ENCODE measurements at places on chromosomes 11 and 22.

GRCh38 chr11:29336727-29337575 is 679.9 kb downstream of the KCNA4 start:
- DNase-seq: peak; percentile 92

DNA sequence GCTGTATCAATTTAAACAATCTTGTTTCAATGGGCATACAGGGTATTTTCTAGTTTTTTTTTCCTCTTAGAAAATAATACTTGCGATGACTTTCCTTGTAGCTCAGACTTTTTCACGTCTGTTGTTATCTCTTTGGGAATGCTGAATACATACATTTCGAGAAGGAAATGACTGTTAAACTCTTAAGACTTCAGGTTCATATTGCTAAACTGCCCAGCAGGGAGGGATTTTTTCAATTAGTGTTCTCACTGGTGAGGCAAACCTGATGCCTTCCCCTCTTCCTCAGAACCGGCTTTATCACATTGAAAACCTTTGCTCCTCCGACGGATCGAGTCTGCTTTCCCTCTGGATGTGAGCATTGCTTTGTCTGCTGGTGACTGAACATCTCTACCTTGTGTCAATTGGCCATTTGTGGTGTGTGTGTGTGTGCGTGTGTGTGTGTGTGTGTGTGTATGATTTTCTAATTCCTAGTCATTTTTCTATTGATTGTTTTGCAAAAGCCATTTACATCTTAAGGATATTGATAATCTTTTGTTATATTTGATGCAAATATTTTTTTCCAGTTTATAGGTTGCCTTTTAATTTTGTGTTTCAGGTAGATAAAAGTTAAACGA is 6.6 kb downstream of the NEAT1 start:
- DNase-seq: peak; percentile 77

DNA sequence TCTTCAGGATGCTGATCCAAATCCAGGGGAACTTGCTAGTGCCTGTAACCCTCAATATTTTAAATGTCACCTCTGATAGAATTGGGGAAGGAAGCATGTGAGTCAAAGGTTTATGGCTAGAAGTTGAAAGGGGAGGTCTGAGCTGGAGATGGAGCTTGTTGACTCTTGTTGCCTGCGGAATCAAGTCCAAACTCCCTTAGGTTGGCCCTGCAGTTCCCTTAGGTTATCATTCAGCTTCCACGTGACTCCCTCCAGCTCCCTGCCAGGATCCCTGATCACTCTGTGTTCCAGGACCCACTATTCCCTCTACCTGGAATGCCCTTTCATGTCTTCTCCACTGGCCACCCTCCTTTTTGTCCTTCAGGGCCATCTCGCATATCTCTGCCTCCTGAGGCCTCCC is 26.2 kb upstream of the LIPT2 start:
- no peak for DNase-seq

GRCh38 chr22:50399751-50400331 is 56.7 kb downstream of the PPP6R2 start:
- DNase-seq: peak; percentile 22

DNA sequence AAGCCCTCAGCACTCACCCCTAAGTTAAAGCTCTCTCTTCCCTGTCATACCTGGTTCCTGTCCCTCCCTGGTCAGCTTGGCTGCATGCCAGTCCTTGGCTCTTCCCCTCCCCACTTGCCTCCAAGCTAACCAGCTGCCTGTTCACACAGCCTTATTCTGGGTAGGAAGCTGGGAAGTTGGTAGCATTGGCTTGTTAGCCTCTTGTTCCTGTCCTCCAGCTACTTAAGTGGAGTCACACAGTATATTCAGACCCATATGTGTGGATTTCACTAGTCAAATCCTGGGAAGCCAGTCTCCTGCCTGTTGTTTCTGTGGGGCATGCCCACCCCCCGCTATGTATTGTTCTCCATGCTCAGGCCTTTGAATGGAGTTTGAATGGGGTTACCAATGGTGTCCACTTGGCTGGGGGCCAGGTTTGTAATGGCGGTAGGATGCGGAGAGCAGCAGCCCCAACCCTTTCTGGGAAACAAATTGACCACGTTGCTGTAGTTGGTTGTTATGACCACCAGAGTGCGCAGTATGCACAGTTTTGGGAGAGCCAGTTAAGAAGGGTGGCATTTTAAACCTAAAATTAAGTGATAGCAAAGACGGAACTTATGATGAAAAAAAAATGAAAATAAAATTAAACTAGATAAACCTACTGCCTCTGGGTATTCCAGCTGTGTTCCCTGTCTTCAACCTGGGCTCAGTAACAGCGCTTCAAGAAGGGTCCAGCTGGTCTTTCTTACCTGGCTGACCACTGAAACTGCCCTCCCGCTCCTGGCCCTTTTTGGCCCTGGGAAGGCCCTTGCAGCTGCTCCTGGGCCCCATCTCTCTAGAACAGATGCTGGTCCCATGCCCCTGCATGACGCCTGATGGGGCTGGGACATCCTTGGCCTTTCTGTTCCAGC is 10.7 kb upstream of the RPS3 start:
- peak; percentile 67 for DNase-seq

GRCh38 chr22:45994491-45995404 is 17.8 kb upstream of the WNT7B start:
- DNase-seq: no peak

DNA sequence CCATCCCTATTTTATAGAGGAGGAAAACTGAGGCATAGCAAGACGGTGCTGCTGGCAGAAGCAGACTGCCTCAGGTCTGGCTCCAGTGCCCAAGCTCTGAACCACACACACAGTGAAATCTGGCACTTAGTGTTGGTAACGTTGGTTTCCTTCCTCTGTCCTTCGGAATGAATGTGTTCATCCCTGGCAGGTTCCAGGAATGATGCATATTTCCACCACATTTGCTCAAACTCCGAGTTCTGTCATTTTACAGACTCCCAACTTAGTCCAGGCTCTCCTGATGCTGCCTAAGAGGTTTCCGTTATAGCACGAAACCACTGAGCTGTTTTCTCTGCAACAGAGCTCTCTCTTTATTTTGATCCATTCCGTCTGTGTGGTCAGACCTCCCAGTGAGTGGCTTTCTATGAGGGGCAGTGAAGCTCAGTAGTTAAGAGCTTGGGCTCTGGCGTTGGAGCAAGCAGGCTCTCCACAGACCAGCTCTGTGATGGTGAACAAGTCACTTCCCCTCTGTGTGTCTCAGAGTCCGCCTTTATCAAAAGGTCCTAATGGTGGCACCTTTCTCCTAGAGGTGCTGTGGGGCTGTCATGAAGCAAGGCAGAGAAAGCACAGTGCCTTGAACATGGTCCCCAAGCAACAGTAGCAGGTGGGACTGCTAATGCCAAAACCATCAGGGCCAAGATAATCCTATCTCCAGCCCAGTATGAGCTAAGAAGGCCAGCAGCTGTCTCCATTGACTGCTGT is 200.3 kb downstream of the MYO18B start:
- no peak for DNase-seq

GRCh38 chr11:90250970-90251369 is 28.1 kb upstream of the CHORDC1 start:
- no peak for DNase-seq

- no peak for DNase-seq
Measured at GRCh38 chr11:120391854-120392253, 55.6 kb downstream of the ARHGEF12 start.

DNA sequence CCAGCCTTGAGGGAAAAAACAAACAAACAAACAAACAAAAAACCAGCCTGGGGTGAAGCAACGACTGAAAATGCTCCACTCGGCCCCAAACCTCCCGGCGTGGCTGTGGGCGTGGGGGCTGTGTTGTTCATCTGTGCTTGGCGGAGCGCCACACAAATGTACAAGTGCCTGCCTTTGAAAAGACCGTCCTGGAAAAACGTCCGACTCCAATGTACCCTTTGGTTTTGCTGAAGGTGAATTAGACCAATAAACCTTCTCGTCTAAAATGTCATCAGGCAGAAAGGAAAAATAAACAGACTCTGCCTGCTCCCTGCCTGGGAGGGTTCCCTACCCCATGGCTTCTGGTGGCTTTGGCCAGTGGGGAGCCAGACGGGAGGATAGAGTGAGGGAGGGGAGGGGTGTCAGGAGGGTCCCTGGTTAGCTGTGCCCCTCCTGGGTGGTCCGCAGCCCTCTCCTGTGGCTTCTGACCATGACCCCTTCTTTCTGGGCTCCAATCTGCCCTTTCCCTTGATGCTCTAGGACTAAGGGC is 93.9 kb downstream of the TRMU start:
- DNase-seq: no peak

DNA sequence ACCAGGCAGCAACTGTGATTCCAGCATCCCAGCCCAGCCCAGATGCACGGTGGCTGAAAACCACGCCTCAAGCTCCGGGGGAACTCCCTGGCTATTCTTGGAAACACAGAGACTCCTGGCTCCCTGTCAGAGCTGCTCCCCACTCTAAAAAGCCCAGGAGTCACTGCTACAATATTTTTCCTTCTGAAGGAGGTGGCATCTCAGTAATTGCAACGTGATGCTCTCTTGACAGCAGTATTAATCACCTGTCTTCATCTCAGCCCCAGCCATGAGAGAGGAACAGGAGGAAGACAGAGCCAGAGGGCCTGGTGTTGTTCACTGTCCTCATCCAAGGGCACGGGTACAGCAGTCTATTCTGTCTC is 26.9 kb downstream of the DRD2 start:
- DNase-seq: no peak

DNA sequence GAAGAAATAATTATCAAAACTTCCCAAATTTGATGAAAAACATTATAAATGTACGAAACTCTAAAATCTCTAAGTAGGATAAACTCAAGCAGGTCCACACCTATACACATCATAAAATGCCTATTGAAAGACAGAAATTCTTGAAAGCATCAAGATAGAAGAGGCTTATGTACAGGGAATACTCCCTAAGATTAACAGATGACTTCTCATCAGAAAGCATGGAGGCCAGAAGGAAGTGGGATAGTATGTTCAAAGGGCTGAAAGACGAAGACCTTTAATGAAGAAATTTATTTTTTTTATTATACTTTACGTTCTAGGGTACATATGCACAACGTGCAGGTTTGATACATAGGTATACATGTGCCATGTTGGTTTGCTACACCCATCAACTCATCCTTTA is 45.3 kb upstream of the KCNA4 start:
- no peak for DNase-seq

- no peak for DNase-seq
Measured at GRCh38 chr22:36787204-36787988, 11.5 kb upstream of the IFT27 start.

DNA sequence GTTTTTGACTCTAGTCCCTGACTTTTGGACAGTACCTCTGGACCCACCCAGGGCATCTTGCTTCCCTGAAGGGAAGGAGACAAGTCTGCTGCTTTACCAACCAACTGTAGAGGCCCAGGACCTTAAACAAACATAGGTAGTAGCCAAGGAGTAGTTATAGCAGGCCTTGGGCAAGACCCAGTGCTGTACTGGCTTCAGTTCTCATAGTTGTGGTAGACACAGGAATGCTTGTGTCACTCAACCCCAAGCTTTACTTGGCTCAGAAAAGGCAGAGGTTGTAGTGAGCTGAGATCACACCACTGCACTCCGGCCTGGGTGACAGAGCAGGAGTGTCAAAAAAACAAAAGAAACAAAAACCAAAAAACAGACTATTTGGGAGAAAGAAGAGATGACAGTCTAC is 21.3 kb upstream of the OR52M1 start:
- peak; percentile 1 for DNase-seq

GRCh38 chr11:109192864-109193263 is 229.1 kb upstream of the C11orf87 start:
- DNase-seq: no peak

- DNase-seq: no peak
Measured at GRCh38 chr22:25941365-25941960, 199.5 kb downstream of the MYO18B start.

DNA sequence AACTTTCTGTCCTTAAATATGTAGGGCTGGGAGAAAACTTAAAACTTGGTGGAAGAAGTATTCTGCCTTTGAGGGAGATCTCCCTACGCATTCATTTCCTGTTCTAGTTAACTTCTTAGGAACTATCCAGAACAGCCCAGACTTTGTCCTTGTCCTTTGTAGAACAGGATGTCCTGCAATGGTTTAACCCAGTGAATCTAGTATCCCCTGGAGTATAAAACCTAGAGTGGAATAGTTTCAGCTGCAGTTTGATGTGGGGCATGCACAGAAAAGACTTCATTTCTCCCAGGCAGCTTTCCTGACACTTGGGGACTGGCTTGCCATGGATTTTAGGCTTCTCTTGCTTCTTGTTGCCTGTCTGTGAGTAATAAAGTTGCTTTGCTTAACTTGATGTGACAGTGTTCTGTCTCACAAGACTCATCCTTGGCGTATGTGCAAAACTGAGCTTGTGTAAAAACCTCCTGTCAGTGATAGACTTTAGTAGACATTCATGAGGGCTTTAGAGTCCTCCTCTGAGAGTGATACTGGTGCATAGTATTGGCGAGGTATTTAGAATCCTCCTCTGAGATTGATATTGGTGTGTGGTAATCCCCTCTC is 28.2 kb downstream of the ARHGAP42 start:
- no peak for DNase-seq

DNA sequence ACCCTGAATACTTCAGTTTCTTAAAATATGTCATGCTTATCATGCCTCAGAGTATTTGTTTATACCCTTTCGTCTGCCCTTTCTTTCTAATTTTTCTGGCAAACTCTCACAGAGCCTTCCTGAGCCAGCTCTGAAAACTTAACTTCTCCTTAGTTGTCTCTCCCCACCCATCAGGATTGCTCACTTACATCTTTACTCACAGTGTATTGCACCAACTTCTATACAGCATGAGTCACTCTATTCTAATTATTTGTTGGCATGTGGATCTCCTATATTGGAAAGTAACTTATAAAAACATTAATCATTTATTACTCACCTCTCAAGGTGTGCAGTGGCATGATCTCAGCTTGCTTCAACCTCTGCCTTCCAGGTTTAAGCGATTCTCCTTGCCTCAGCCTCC is 114.9 kb downstream of the FANCF start:
- DNase-seq: peak; percentile 58

GRCh38 chr22:33519974-33520903 is 400.0 kb downstream of the LARGE1 start:
- DNase-seq: no peak

DNA sequence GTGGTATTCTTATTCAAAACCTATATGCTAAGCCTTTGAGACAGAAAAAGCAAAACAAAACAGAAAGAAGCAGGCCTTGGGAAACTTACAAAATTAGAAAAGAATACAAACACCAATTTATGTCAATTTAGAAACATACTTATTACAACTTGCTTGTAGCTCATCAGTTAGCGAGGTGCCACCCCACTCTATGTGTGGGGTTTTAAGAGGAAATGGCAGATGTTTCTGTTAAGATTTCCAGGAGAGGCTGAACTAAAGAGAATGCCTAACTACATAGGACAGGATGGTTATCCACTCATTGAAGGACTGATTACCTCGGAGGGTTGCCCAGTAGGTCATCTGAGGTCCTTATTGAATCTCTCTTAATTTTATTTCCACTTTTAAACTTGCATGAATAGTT is 302.0 kb downstream of the ETS1 start:
- no peak for DNase-seq
